ENCODE measurements at places on chromosomes 1 and 21. TPM values are rescaled to one million over a fixed set of nuclear protein-coding genes. Genes with fewer than 3 reads are reported as not detected.
A peak's percentile ranks its signal among the peaks of the same experiment; 100 is the strongest.

ANKRD34A gene
- total RNA-seq, result 0.39 TPM

PUM1 gene
- 158 TPM for total RNA-seq

OR2T6 gene
- total RNA-seq, result not detected

NKAIN1 gene
- total RNA-seq, result 25.6 TPM

DNA sequence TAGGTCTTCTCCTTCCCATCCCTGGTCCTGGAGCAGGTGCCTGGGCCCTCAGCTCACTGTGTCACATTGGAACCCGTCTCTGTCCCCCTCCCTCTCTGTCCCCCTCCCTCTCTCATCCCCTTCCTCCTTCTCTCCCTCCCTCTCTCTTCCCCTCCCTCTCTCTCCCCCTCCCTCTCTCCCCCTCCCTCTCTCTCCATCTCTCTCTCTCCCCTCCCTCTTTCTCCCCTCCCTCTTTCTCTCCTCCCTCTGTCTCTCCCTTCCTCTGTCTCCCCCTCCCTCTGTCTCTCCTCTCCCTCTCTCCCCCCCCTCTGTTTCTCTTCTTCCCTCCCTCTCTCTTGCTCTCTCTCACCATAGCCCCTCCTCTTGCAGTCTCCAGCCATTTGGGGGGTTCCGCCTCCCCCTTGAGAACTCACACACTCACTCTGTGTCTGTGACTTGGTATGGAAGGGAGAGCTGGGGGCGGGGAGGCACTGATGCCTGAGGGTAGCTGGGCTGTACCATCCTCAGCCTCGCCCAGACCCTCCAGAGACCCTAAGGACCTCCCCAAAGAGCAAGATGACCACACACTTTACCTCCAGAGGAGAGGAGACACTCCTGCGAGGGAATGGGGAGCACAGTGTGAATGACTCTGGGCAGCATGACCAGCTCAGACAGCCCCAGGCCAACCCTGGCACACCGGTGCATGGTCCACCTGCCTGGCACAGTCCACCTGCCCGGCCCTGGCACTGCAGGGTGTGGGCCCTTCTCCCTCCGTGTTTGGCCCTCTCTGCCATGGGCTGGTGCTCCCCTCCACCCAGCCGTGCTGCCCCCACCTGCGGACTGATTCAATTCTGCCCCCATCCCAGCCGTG lies 102.8 kb upstream of the ARHGEF16 start:
- no peak for DNase-seq

- DNase-seq, result no peak
Observed at GRCh38 chr1:244839656-244840055, 4.2 kb downstream of the COX20 start.

GRCh38 chr1:147794570-147794969 lies 34.2 kb upstream of the GJA5 start:
- no peak for DNase-seq

DNA sequence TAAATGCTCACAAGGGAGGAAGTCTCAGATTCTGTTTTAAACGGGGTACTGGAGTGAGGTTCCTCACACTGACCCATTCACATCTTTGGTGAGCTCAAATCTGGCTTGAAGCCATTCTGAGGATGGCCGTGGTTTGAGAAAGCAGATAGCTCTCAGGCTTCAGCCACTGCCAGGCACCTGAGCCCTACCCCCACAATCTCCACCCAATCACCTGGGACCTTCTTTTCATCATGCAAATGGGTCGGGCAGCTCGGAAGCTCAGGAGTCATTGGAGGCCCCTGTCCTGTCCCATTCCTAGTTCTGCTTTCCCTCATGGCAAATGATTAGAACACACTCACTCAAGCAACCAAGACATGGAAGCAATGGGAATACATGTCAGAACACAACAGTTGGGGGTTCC lies 141.4 kb upstream of the ETS2 start:
- peak; percentile 61 for DNase-seq

DNA sequence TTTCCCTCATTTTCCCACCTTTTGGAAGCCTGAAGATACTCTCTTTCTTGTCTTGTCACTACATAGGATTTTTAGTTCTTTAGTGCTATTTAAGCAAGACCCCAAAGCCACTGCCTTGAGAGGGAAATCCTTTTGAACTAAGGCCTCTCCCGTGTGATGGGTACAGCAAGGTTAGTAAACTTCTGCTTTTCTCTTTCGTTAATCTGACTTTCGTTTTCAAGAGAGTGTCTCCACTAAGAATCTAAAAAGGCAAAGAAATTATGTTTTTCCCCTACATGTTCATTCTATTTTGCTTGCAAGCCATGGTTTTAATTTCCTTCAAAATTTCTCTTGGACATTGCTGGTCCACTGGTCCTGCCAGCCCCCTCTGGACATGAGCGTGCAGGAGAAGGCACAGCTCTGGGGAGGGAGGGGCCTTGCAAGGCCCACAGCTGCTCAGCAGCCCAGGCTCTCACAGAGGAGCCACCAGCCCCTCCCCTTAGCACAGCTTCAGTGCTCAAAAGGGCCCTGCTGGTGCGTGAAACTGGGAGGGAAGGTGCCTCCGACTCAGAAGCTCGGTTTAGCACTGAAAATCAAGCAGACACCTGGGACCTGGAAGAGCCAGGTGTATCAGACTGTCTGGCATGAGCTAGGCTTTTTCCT lies 210.9 kb upstream of the GALNT2 start:
- no peak for DNase-seq

GRCh38 chr1:232873931-232874330 lies 68.7 kb downstream of the MAP10 start:
- DNase-seq, result no peak

- DNase-seq, result no peak
Observed at GRCh38 chr1:213120386-213120785, 69.3 kb downstream of the RPS6KC1 start.

DNA sequence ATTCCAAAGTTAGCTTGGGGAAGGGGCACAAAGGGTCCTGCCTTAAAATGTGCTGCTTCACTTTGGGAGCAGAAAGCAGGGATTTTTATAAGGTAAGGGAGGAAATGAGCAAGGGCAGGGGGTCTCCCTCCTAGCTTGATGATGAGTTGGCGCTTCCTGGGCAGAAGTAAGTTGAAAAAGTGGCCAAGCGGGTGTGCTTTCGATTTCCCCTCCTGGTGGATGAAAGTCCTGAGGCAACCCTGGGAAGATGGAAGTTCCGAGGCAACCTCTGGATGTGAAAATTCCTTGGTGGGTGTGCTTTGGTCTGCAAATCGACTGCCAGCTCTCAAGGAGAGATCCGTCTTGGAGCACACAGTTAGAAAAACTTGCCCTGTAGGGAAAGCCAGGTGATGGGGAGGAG lies 41.7 kb upstream of the CD2 start:
- peak; percentile 56 for DNase-seq

DNA sequence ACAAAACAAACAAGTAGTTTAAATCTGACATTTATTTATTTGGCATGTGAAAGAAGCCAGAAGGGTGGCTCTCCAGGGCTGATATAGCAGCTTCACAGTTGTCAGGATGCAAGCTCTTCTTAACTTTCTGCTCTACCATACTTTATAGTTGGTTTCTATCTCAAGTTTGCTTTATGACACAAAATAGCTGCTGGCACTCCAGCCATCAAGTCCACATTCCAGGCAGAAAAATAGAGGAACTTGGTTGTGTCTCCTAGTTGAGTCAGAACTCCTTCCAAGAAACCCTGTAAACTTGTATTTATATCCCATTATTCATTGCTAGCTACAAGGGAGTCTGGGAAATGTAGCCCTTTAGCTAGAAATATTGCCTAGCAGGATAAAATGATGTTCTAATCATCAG lies 24.0 kb upstream of the STUM start:
- DNase-seq, result no peak

- no peak for DNase-seq
Observed at GRCh38 chr1:23451441-23451840, 26.9 kb upstream of the TCEA3 start.

- DNase-seq, result no peak
Observed at GRCh38 chr1:240962086-240962485, 350.1 kb upstream of the GREM2 start.

DNA sequence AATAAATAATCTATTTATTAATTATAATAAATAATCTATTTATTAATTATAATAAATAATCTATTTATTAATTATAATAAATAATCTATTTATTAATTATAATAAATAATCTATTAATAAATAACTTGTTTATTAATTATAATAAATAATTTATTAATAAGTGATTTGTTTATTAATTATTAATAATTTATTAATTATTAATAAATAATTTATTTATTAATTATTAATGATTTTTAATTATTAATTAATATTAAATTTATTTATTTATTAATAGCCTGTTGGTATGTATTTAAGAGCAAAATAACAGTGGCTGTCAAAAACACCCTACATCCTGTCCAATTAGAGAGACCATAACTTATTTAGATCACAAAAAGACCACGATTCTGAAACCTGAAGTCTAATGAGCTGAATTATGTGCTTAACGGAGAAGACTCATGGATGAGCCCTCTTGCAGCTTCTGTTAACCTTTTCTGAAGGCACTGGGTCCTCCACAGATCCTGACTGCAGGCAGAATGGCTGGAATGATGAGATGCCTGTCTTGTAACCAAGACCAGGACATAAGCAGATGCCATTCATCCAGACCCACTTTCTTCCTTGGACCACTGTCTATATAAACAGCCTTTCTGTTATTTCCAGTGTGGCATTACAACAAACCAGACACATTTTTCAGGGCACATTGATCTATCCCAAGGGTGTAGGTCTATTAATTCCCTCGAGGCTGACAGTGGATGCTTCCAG lies 134.2 kb downstream of the SETD4 start:
- no peak for DNase-seq

DNA sequence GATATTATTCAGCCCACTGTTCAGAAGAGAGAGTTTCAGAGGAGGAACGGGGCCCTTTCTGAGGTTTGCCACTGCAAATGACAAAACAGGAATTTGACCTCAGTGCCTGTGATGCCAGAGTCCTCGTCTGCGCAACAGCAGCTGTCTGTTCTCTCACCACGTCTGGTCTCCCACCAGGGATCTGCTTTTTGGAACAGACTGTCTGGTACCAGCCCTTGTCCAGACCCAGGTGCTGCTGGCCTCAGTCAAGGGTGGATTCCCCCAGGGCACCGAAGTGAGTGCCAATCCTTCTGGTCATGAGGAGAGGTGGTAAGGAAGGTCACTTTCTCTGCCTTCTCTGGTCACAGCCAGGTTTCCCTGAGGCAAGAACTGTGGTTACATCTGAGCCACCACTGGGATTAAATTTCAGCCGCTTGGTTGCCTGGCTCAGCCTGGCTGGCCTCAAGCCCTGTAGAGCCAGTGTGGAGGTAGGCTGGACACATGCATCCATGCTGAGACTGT lies 2.3 kb upstream of the BCAN start:
- no peak for DNase-seq

- DNase-seq, result peak; percentile 72
Observed at GRCh38 chr1:7401814-7402547, 369.1 kb upstream of the VAMP3 start.

GRCh38 chr1:110667776-110668175 lies 7.0 kb downstream of the KCNA3 start:
- no peak for DNase-seq

DNA sequence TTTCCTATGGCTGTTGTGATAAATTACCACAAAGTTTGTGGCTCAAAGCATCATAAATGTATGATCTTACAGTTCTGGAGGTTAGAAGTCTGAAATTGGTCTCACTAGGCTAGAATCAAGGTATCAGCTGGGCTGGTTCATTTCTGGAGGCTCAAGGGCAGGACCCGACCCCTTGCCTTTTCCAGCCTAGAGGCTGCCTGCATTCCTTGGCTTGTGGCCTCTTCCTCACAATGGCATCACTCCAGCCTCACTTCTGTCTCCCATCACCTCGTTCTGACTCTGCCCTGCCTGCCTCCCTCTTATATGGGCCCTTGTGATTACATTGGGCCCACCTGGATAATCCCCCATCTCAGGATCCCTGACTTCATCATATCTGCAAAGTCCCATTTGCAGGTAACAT lies 8.0 kb downstream of the COQ8A start:
- DNase-seq, result no peak

GRCh38 chr1:171801487-171801891 lies 20.0 kb downstream of the METTL13 start:
- DNase-seq, result peak; percentile 57

DNA sequence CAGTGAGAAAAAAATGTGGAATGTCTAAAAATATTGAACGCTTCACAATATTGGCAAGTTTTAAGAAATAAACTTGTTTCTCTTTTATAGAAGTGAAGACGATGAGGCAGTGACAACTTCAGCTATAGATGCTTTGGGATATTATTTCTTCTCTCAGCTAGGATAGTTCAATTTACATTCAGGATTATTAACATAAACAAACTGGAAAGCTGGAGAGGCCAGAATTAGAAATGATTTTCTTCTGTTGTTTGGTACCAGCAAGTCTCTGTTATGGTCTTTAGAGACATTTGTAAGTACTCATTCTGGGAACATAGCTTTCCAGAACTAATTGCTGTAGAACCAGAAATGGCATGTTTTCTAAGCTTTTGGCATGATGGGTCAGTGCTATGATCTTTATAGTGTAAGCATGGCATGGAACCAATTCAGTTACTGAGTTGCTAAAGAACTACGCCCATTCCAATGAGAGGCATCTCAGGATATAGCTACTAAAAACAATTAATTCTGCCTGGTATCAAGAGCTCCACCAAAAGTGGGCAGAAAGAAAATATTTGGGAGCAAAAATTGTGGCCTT lies 599.5 kb upstream of the B3GALT2 start:
- no peak for DNase-seq

DNA sequence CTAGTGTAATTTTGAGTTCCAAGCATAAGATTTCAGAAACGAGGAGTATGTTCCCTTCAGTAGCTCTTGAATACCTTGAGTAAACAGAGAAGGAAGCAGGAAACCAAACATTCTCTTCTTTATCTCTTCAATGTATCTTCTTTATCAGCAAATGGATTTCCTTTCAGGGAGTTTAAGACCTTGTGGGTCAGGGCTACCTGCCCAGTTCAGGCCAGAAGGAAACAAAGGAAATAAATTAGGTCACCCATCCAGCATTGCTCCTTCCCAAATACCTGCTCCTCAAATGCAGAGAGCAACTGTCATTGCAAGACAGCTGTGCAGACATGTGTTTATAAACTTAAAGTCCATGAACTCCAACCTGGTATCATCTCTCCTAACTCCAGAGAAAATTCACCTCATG lies 130.1 kb upstream of the SOD1 start:
- DNase-seq, result no peak
